ENCODE measurements at places on chromosomes 3 and 15.

DNA sequence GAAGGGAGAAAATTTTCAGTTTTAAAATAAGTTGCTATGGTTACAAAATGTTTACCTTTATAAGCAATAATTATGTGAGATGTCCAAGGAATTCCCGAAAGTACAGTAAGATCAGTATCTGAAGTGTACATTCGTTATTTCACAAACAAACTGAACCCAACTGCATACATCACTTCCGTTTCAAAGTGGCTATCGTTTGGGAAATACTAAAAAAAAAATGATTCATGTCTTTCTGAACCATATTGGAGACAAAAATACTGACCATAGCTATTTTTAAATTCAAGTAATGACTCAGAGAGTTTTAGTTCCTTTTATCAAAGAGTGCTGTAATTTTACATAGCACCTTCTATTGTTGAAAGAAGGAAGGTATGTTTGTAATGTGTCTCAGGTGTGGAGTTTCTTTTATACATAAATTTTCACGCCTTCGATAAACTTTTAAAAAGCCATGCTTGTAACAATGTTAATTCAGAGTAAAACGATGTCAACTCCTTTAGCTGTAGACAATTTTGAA, 8.0 kb upstream of the ANKRD28 start:
- no peak for DNase-seq

DNA sequence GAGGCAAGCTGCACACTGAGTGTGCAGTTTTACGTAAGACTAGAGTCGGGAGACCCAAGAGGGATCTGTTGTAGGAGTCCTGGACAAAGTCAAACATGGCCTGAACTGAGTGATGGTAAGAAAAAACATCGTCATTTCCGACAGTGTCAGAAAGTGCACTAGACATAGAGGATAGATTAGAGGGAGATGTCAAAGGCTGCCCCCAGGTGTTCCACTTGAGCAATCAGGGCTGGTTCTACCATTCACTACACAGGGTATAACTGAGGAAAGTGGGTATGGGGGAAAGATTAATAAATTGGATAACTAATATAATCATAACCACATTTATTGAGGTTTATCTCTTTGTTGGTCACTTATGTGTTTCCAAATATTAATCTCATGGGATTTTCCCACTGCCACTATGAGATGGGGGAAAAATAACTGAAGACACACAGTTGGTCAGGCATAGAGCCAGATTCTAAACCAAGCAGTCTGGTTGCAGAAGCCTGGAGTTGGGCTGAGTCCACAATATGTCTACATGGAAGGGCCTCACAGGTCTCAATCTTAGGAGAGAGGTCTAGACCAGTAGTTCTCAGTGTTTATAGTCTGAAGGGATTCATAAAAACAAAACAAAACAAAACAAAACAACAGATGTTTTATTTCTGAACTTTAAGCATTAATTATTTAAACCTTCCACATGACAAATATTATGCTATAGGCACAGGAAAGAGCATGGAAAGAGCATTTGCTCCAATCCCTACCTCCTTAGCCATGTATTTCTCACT, 766.5 kb downstream of the NTRK3 start:
- DNase-seq, result no peak

GRCh38 chr3:9088441-9089353, 125.4 kb upstream of the RAD18 start:
- DNase-seq, result no peak

- no peak for DNase-seq
Observed at GRCh38 chr3:60187343-60187742, 1063.9 kb downstream of the FHIT start.

DNA sequence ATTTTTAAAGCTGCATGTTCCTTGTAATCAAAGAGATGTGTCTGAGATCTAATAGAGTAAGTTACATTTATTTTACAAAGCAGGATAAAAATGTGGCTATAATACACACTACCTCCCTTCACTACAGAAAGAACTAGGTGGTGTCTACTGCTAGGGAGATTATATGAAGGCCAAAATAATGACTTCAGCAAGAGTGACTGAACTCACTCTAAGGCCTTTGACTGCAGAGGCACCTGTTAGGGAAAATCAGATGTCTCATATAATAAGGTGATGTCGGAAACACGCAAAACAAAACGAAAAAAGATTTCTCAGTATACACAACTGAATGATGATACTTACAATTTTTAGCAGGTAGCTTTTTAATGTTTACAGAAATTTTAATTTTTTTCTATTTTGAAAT, 19.1 kb downstream of the B3GNT5 start:
- no peak for DNase-seq

DNA sequence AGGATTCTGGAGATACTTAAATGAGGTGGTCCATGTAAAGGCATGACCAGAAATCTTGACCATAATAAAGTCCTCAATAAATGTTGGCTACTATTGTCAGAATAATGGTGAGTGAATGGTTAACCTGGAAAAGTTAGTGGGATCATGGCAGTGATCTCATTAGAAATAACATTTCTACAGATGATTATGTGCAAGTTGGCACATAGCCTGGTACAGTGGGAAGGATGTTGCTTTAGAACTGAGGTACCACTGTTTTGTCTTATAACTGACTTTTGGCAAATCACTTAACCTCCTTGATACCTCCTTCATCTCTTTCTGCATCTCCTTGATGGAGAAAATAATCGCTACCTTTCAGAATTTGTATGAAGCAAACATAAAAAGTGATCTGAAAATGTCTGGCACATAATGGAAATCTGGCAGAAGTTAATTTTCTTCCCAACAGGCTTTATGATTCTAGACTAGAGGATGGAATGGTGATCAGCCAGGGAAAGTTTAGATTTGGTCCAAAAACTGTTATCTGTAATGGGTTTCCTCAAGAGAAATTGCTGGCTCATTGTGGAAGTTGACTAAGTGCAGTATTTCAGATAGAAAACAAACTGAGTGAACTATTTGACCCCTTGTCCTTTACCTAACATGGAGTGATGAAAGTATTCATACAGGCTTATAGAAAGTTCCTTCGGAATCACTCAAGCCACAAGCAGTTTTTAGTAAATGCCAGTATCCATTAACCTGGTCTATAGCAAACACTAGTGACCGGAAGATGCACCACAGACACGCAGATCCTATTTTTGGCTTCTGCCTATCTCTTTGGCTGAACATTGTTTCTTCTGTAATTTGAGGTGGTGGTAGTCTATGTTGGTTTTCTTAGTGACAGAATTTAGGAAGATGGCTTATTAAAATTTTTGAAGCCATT, 449.6 kb upstream of the TGFBR2 start:
- DNase-seq, result no peak

DNA sequence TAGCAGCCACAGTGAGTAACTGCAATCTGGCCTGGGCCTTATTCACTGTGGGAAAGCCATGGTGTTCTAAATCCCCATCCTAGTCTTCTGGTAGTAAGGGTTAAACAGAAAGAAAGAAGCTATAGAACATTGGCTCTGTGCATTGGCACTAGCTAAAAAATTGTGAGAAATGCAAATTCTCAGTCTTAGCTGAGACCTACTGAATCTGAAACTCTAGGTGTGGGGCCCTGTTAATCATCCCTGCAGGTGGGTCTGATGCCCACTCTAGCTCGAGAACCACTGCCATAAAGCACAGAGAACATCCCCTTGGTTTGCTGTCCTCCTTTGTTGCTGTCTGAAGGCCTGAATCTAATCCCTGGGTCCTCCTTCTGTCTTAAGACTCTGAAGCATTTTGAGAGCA, 59.3 kb downstream of the MEIS2 start:
- DNase-seq, result no peak

GRCh38 chr3:176362191-176362731, 835.0 kb downstream of the TBL1XR1 start:
- DNase-seq, result no peak

- no peak for DNase-seq
Observed at GRCh38 chr15:34116620-34117019, 14.7 kb downstream of the PGBD4 start.

- DNase-seq, result no peak
Observed at GRCh38 chr15:58583171-58583908, 151.5 kb downstream of the LIPC start.

DNA sequence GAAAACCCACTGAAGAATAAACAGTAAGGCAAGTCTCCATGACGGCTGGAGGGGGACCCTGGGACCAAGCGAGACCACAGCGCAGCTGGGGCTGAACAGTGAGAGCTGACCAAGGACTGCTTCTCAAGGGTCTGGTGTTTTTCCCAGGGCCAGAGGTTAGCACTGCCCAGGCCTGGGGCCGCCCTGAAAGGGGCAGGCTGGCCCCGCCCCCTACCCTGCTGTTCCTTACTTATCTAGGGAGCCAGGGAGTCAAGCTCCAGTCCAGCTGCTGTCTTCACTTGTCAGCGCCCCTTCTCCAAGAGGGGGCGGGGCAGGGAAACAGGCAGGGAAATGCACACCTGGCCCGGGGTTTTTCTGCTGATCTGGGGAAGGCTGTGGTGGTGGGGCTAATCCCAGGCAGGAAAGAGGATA, 51.6 kb upstream of the HACD2 start:
- DNase-seq, result no peak

- no peak for DNase-seq
Observed at GRCh38 chr3:170442947-170443346, 24.3 kb downstream of the CLDN11 start.

GRCh38 chr3:48694610-48695392, 9.1 kb upstream of the NCKIPSD start:
- DNase-seq, result no peak

- DNase-seq, result no peak
Observed at GRCh38 chr3:127568586-127568985, 21.9 kb downstream of the TPRA1 start.

DNA sequence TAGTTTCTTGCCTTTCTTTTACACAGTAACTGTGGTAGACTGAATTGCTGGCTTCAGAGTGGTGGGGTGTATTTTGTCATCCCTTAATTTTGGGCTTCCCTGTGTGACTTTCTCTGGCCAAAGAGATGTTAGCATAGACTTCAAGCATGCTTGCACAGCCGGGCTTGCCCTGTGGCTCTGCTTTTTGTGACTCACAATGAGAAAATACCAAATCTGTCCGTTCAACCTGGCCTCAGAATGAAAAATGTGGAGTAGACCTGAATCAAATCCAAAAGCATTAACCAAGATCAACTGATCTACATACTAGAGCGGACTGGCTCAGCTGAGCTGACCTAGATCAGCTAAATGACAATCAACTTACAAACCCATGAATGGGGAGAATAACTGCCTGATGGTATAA, 51.4 kb downstream of the PLAAT1 start:
- no peak for DNase-seq

GRCh38 chr3:4588466-4588865, 95.3 kb downstream of the ITPR1 start:
- no peak for DNase-seq

- DNase-seq, result no peak
Observed at GRCh38 chr3:55519019-55519418, 31.9 kb upstream of the WNT5A start.

GRCh38 chr3:52983828-52984227, 62.0 kb downstream of the SFMBT1 start:
- no peak for DNase-seq

GRCh38 chr3:64551697-64552096, 136.1 kb downstream of the ADAMTS9 start:
- DNase-seq, result no peak

- no peak for DNase-seq
Observed at GRCh38 chr15:94100863-94101262, 130.5 kb upstream of the MCTP2 start.

DNA sequence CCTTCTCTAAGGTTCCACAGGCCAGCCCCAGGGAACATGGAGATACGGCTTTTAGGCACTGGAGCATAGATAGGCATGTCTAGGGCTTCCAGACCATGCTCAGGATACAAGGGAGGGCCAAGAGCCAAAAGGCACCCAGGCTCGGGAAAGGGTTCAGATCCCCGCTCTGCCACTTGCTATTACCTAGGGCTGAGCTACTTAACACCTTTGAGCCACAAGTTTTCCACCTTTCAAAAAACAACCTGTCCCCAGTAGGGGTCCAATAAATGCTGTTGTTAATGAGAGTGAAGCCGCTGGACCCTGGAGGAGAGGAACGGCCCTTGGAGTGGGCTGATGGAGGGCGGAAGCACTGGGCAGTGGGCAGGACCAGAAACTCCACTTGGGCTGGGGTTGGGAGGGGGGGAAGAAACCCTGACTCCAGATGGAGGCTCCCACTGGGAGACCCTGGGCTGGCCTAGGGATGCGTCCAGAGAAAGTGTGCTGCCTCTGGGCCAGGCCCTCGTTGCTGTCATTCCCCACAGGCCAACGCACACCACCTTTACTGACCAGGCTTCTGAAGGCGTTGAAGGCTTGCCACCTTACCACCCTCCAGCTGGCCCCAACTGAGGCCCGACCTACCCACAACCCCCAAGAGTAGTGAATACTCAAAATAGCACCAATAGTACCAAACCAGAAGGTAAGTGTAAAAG, 8.6 kb upstream of the ITPKA start:
- no peak for DNase-seq

- DNase-seq, result no peak
Observed at GRCh38 chr15:82314769-82315518, 34.3 kb downstream of the GOLGA6L10 start.

DNA sequence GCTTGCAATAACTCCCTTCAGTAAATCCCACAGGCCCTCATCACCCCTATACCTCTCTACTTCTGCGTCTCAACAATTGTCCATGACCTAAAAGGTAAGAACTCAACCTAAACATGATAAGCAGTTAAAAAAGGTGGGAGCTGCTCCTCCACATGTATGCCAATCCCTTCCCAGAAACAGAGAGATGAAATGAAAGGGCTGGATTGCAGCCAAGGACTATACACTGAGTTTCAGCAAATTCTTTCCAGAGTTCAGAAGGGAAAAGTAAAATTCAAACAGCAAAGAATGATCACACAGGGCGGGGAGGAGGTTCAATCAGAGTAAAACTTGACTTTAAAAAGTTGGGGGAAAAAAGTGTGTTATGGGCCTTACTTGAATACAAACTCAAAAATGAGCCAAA, 27.5 kb downstream of the PLOD2 start:
- no peak for DNase-seq

GRCh38 chr3:101703169-101703568, 16.7 kb upstream of the RPL24 start:
- no peak for DNase-seq

DNA sequence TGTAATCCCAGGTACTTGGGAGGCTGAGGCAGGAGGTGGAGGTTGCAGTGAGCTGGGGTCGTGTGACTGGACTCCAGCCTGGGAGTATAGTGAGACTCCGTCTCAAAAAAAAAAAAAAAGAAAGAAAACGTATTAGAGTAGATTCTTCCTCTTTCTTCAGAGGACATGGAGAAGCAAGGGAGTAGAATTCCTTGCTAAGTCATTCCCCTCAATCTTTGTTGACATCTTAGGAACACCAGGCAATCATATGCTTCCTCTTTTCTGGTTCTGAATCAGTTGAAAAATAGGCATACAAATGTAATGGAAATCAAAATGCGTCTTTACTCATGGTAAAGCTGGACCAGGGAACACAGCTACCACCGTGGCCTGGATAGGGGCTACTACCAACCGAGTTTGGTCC, 38.3 kb upstream of the ATOSA start:
- no peak for DNase-seq

GRCh38 chr3:38829404-38829803, 13.4 kb upstream of the SCN10A start:
- no peak for DNase-seq

DNA sequence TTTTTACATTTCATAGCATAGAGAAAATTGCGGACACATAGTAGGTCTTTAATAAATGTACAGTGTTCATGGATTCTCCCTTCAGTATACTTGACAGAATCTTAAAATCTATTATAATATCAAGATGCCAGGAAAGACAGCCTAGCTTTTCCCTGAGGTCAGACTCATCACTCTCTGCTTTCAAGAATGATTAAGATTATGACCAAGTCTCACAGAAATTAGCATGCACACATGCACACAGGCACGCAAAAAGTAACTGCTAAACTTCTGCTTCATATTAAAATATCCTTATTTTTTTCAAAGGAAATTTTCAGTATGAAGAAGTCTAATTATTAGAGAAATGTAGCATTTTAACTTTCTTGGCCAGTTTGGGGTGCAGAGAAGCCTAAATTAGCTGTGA, 493.8 kb upstream of the NECTIN3 start:
- DNase-seq, result no peak

Data from activated T-cell treated with anti-CD3 and anti-CD28 coated beads for 48 hours (primary cell).